HFFc6 (cell line): ENCODE measurements at places on chromosomes 12 and 14.

DNA sequence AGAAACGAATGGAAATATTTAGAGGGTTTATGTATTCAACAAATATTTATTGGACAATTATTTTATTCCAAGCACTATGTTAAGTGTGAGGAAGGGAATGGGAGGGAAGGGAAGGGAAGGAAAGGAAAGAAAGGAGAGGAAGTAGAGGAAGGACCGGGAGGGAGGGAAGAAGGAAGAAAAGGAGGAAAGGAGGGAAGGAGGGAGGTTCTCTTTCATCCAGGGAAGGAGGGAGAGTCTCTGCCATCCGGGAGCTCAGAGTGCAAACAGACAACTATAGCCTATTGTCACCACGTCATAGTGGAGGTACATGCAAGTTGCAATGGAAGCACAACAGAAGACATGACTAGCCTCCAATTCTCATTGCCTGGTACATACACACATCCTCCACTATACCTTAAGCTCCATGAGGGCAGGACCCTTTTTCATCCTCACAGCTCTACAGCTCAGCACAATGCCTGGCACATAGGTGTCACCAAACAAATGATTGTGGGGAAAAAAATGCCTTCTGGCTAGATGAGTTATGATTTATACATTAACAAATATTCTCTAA, 48.1 kb downstream of the DAD1 start:
- no peak for DNase-seq

DNA sequence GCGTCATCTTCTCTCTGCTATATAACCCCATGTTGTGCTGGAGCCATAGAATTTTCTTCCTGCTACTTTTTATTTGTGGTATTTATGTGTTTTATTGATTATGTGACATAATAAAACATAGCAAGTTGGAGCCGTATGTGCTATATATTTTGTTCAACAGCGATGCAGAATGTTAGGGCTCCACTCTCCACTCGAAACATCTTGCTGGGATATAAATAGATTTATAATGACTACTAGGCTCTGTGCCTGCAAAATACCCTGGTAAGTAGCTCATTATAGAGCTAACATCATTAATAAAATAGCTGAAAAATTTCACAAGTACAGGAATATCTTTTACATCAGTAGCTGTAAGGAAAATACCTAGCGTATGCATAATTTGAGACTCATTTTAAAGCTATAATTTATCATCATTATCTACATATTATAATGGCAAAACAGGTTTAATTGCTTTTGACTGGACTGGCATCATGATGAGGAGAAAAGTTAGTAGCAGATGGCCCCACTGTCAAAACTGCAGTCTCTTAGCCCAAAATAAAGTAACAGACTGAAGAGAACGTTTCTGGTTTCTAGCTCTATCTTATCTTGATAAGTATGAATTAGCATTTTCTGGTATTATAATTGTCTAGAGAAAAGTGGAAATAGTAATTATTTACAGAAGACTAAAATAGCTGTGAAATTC, 263.0 kb downstream of the NEDD1 start:
- DNase-seq: no peak

DNA sequence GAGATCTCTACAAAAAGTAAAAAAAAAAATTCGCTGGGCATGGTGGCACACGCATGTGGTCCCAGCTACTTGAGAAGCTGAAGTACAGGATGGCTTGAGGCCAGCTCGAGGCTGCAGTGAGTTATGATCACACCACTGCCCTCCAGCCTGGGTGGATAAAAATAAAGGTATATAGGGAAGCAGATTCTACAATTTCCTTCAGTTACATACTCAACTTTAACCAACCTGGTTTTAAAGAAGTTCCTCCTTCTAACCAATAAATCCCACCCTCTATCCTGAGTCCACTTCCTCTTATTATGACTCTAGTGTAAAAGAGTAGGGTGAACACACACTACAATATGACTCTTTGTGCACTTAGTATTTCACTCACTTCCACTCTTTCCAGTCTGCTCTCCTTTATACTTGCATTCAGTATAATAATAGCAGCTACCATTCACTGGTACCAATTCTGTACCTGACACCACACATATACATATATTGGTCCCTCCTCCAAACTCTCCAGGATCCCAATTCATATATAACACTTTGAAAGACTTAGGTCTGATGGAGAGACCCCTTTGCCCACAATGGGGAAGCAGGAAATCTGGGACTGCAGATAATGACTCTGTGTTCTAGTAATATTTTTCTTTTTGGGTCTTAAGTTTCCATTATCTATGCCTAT, 2.3 kb downstream of the ARF3 start:
- DNase-seq: no peak

- no peak for DNase-seq
Measured at GRCh38 chr14:84197704-84198103, 1332.2 kb upstream of the FLRT2 start.

DNA sequence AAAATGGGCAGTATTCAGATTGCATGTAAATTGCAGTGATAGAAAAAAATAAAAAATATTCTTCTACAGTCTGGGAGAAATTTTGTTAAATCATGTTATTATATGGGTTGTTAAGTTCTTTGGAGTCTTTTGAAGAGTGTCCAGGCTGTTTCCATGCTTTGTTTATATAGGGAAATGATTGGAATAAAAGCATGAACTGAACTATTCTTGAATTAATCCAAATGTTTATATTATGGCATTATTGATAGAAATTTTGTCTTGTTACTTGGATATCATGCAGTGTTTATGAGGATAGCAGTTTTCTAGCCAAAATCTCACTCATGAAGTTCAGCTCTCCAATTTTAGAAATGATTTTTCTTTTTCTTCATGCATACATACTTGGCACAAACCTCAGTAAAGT, 108.2 kb upstream of the NAV3 start:
- no peak for DNase-seq

DNA sequence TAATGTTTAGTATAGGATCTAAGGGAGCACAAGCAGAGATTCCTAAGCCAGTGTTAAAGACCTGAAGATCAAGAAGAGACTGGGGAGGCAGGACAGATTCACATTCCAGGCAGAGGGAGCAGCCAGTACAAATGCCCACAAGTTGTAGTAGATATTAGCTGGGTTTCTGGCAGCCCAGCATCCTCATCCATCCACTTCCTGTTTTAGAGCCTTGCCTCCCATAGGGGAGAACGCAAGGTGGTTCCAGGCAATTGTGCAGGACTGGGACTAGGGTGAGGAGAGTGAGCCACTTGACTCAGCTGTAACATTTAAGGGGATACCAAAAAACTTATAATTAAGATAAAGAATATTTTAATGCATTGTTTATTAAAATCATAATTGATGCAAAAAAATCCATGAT, 71.3 kb upstream of the PSMA6 start:
- no peak for DNase-seq
